ENCODE measurements at places on chromosomes 5 and 9.

GRCh38 chr5:149429839-149430721 is 51.0 kb upstream of the IL17B start:
- no peak for ATAC-seq

DNA sequence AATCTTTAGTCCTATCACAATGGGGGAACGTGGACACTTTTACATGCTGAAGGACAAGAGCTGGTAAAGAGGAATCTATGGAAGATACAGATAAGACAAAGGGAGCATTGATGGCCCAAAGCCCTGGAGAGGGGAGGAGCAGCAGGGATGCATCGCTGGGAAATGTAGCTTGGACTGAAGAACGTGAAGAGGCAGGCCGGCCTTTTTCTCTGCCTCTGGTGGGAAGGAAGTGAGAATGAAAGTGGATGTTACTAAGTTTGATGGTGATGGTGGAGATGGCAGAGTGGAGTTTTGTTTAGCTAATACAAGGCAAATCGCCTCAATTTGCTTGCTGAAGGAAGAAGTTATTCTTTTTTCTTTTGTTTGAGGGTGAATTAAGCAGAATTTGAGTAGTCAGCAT is 124.6 kb upstream of the TAF11L2 start:
- ATAC-seq: no peak

DNA sequence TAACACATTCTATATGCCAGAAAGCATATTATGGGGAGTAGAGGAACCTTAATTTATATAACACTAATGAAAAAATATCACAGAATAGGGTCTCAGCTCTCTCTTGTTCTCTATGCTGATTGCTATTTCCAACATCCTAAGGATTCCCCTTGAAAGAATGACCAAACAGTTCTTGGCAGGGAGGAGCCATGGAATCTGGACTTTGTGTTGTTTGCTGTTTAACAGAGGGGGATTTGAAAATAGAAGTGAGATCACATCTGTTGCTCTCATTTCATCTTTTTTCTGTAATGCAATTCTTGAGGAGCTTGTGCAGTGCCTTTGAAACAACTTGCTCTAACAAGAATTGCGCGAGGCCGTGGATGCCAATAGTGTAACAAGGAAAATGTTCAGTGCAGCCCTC is 755.3 kb downstream of the TLE1 start:
- ATAC-seq: no peak

DNA sequence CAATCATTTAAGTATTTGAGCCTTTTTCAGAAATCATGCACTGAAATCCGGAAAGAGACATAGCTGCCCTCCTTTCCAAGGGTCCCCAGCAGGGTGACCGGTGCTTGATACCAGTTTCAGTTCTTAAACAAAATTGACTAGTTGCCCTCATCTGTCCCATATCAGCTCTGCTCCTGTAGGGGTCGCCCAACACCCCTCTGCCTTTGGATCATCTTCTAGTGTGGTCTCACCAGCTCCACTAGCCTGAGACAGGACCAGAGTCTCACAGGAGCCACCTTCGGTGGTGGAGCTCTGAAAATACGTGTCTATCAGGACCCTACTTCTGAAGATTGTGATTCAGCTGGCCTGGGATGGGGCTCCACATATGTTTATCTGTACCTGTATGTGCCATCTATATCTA is 428.2 kb downstream of the ENC1 start:
- peak; percentile 82 for ATAC-seq

- no peak for ATAC-seq
These were observed 38.8 kb upstream of the SHB start for GRCh38 chr9:38107811-38108304.

DNA sequence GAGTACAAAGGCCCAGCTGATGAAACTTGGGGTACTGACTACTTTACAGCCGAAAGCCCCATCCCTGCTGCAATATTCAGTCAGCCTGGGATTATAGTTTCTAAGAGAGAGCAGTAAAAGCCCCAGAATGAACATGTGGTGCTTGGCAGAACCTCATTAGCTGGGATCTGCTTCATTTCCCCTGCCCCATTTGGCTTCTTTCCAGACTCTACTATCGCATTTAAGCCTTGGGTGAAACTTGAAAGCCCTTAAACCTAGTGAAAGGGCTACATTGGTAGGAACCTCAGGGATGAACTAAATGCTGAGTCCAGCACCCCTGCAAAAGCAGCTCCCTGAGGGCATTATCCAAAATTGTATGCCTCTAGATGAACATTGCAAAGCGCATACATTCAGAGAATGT is 631.1 kb downstream of the ACTL7B start:
- ATAC-seq: no peak

- ATAC-seq: peak; percentile 30
These were observed 21.3 kb downstream of the CCDC69 start for GRCh38 chr5:151202381-151203139.

DNA sequence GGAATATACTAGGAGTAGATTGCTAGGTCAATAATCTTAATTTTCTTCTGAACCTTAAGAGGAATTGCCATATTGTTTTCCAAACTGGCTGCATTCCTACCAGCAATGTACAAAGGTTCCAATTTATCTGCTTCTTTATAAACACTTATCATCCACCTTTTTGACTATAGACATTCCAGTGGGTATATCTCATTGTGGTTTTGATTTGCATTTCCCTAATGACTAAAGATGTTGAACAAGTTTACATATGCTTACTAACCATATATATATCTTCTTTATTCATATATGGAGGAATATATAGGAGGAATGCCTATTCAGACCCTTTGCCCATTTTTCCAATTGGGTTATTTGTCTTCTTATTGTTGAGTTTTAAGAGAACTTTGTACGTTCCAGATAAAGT is 7.6 kb downstream of the DNAJC18 start:
- ATAC-seq: no peak

GRCh38 chr9:111163716-111164389 is 125.6 kb upstream of the LPAR1 start:
- ATAC-seq: no peak

DNA sequence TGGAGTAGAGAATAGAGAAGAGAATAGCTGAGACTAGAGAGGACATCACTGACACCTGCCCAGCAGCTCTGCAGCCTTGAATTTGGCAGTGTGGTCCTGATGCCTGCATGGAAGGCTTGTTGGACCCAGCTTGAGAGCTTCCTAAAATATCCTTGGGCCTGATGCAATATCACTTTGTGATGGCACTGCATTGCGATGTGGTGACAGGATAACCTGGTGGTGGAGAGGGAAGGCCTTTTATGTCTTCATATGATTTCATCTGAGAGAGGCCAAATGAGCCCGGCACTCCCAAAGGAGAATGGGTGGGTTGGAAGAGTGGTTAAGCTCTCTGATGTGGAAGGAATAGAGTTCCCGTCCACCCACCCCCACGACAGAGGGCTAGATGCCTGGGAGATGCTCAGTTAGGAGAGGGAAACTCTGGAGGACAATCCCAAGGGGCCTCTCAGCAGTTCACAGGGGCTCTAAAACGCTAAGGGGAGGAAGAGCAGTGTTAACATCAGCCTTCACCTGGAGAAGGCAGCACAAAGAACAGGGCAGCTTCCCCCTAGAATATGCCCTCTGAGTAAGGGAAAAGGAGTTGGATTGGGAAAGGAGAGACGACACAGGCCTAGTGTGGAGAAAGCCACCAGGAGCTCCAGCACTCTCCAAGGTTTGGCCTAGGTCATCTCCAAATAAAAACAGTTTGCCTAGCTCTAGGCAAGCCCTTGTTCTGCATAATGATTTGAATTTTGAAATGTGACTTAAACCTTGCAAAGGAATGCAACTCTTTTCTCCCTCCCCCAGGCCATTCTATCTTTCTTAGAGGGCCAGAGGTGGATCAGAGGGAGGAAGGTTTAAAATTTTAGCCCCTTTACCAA is 99.8 kb upstream of the SSBP2 start:
- peak; percentile 12 for ATAC-seq

DNA sequence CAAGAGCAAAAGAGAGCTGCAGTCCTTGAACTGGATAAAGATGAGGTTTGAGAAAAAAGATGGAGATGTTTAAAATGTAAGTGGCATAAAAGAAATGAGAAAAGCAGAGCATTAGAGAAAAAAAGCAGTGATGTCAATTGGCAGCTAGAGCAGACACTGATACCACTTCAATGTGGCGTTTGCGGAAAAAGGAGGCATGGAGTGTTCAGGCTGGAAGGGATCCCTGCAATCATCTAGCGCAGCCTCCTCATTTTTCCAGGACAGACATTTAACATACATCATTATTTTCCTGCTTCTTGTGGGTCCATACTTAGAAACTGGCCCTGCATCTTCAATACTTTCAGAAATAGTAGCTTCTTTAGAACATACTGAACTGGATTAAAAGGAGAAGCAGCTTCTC is 563.8 kb downstream of the PTPRD start:
- ATAC-seq: no peak

DNA sequence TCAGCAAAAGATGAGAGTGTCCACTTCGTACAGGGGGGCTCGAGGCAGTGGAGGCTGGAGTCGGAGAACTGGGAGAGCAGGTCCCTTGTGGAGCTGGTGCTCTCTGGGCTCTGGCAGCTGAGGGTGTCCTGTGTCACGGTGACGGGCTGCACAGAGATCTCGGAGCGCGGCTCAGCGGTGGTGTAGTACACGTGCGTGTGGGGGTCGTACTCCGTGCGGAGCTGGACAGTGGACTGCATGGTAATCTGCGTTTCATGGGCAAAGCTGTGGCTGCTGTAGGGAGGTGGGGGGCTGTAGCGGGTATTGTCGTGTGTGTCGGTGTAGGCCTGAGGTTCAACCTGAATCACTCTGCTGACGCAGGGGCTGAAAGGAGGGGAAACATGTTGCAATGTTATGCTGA is 48.0 kb downstream of the PTCH1 start:
- no peak for ATAC-seq

DNA sequence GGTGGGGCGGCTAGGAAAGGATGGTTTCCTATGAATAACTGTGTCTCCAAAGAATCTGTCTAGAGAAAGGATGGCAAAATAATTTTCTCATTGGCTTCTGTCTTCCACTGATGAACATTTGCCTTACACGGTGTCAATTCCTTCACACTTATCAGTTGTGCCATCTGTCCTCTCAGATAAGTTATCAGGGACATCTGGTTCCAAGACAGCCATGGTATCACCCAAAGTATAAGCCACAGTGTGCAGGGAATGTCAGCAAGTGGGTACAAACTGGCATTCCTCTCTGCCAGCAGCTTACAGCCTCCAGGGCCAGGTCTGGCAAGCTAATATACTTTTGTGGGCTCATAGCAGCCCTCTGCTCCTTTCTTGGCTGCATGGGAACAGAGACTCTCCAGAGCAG is 1092.0 kb downstream of the EFNA5 start:
- no peak for ATAC-seq

DNA sequence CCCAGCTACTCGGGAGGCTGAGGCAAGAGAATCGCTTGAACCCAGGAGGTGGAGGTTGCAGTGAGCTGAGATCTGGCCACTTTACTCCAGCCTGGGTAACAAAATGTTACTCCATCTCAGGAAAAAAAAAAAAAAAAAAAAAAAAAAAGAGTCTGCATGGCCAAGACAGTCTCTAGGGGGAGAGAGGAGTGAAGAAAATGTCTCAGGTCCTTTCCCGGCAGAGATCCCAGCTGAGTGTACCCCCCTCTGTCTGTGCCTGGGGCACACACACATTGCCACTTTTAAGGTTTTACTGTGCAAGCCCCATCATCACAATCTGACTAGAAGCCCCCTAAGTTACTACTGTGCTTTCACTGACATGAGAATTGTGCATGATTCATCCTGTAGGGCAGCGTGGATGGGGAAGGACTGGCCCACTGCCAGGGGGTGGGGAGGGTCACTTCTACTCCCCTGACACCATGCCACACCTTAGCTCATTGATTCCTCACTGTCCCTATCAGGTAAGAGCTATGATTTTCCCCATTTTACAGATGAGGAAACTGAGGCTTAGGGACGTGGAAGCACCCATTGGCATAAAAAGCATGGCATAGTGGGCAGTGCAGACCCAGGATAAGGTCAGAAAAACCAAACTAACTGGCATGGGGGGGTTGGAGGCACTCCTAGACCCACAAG is 102.3 kb upstream of the LARP1 start:
- ATAC-seq: no peak

GRCh38 chr5:158066076-158066475 is 207.1 kb upstream of the CLINT1 start:
- no peak for ATAC-seq

GRCh38 chr5:158629591-158630312 is 470.0 kb downstream of the EBF1 start:
- no peak for ATAC-seq

GRCh38 chr9:26863074-26863473 is 29.5 kb downstream of the CAAP1 start:
- peak; percentile 78 for ATAC-seq

DNA sequence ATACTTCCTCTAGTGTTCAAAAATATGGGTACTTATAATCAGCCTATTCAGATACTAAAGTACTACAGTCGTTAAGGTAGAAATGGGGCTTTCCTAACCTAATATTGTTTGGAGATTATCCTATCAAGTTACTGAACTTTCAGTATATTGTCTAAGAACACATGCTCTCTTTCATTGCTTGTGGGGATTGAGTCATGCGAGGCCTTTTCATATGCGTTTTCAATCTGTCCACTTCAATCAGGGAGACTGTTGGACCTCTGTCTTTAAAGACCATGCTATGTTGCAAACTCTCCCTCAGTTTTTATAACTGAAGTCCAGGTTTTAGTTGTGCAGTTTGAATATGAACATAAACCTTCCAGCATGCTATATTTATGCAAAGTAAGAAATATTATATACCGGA is 15.0 kb downstream of the PRR16 start:
- peak; percentile 90 for ATAC-seq

- ATAC-seq: no peak
These were observed 36.9 kb upstream of the RXRA start for GRCh38 chr9:134289241-134289875.

DNA sequence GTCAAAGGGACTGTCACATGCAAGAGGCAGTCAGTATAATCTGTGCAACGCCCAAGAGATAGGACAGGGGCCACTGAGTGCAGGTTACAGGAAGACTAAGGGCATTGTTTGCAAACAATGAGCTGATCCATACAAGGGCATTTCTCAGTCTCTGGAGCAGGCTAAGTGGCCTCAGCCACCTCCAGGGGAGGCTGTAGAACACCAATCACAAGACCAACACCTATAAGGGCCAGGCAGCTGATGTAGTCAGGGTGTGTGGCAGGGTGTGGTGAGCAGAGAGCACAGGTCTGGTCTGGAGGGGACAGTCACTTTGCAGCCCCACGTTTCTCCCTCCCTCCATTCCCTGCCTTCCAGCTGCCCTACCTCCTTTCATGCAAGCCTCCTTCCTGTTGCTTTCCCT is 83.2 kb upstream of the ADRA1B start:
- no peak for ATAC-seq

- ATAC-seq: peak; percentile 86
These were observed 47.4 kb downstream of the P4HA2 start for GRCh38 chr5:132180134-132180745.

DNA sequence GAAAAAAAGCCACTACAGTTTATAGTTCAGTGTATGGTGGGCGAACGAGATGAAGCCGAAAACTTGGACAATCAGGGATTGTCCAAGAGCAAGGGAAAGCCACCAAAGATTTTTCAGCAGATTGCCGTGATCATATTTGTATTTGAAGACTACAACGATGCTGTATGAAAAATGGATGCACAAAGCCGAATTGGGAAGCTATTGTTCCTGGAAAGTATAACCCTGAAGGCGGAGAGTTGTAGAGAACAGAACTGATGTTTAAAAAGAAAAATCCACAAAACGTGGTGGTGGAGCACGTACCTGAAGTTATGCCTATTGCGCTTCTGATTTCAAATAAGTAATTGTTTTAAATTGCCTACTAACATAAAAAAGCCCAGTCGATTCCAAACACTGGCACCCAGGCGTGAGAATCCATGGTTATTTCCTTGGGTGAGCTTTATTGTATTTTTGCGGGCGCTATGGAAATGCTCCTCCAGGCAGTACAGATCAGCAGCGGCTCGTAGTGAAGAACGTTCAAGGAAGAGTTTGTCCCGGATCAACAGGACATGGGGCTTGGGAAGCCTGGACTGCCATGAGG is 772 bp upstream of the TARS1 start:
- ATAC-seq: peak; percentile 50

GRCh38 chr5:5141625-5142525 is 1.7 kb downstream of the ADAMTS16 start:
- ATAC-seq: peak; percentile 84

Measured in SK-N-SH treated with all-trans-retinoic acid at 6 μM for 48 hours (cell line).